CD4-positive, alpha-beta memory T cell (primary cell): ENCODE measurements at places on chromosomes 1 and 21. TPM values are rescaled to one million over a fixed set of nuclear protein-coding genes. Genes with fewer than 3 reads are reported as not detected.

GRCh38 chr1:42740851-42741580, 980 bp upstream of the CLDN19 start:
- no peak for DNase-seq
- H3K4me3 ChIP-seq: no peak overlapping the region
- H3K4me1 ChIP-seq: no peaks in the 10 kb centered on the region
- H3K27ac ChIP-seq: no peak overlapping the region

- H3K27me3 ChIP-seq: no peaks in the 10 kb centered on the region
- no peaks in the 10 kb centered on the region for H3K36me3 ChIP-seq
- H3K27ac ChIP-seq: no peak overlapping the region
Measured at GRCh38 chr1:117032266-117032665, 27.9 kb upstream of the TTF2 start.

- H3K27ac ChIP-seq: no peak overlapping the region
- no peak overlapping the region for H3K4me3 ChIP-seq
- no peak for DNase-seq
- no peaks in the 10 kb centered on the region for H3K4me1 ChIP-seq
- no peaks in the 10 kb centered on the region for H3K27me3 ChIP-seq
- H3K36me3 ChIP-seq: no peaks in the 10 kb centered on the region
Measured at GRCh38 chr21:24895885-24896734, 711.2 kb downstream of the MRPL39 start.

GRCh38 chr21:37513383-37513782, 146.8 kb downstream of the DYRK1A start:
- H3K27ac ChIP-seq: no peak overlapping the region
- no peaks in the 10 kb centered on the region for H3K27me3 ChIP-seq
- H3K4me1 ChIP-seq: no peaks in the 10 kb centered on the region
- H3K36me3 ChIP-seq: peaks cover 61% of the 10 kb centered on the region

TFF2 gene
- total RNA-seq: not detected

ZNF124 gene
- total RNA-seq: 26.8 TPM

DNA sequence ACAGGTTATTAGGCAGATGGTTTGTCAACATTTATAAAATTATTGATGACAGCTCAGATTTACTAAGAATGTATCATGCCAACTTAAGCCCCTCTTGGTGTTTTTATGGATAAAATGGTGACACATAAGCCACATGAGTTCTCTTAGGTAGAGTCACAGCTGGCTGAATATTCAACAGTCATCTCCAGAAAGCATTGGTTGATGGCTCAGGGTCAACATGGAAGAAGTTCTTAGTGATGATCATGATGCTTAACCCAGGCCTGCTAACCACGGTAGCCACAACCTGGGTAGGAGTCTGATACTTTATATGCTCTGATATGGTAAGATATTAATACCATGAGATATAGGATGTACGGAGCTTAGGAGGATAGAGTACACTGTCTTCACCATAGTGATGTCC, 46.4 kb upstream of the SIPA1L2 start:
- DNase-seq: no peak
- no peaks in the 10 kb centered on the region for H3K27me3 ChIP-seq
- no peak overlapping the region for H3K27ac ChIP-seq
- no peak overlapping the region for H3K4me3 ChIP-seq

DNA sequence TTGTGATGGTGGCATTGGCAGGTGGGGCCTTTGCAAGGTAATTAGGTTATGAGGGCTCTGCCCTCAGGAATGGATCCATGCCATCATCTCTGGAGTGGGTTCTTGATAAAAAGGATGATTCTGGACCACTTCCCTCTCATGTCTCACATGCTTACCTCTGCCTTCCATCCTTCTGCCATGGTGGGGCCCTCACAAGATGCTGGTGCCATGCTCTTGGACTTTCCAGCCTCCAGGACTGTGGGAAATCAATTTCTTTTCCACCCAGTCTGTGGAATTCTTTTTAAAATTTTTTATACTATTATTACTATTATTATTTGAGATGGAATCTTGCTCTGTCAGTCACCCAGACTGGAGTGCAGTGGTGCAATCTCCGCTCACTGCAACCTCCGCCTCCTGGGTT, 57.3 kb downstream of the ACBD3 start:
- H3K4me1 ChIP-seq: peaks cover 26% of the 10 kb centered on the region
- no peak overlapping the region for H3K4me3 ChIP-seq
- no peaks in the 10 kb centered on the region for H3K27me3 ChIP-seq
- no peak for DNase-seq
- H3K36me3 ChIP-seq: no peaks in the 10 kb centered on the region

GRCh38 chr1:228507961-228508652, 20.9 kb downstream of the RNF187 start:
- H3K4me1 ChIP-seq: peaks cover 12% of the 10 kb centered on the region
- H3K4me3 ChIP-seq: no peak overlapping the region
- H3K27me3 ChIP-seq: no peaks in the 10 kb centered on the region
- H3K36me3 ChIP-seq: no peaks in the 10 kb centered on the region
- H3K27ac ChIP-seq: no peak overlapping the region

DNA sequence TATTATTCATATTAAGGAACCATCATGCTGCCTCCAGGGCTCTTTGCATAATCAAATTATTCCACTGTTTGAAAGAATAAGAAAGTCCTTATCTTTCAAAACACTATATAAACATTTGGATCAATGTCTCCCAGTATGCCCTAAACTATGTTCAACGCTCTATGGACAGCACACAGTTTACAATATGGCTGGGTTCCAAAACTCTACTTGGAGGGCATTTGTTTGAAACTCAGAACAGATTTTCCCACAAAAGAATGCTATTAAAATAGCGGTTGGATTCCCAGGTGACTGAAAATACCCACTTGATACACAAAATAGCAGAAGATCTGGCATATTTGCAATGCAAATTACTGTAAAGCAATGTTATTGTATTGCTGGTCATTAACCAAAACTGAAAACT, 3.2 kb downstream of the HAO2 start:
- H3K36me3 ChIP-seq: no peaks in the 10 kb centered on the region
- H3K27ac ChIP-seq: no peak overlapping the region
- no peaks in the 10 kb centered on the region for H3K27me3 ChIP-seq
- DNase-seq: no peak
- no peaks in the 10 kb centered on the region for H3K4me1 ChIP-seq
